ENCODE measurements at places on chromosomes 7 and 10.
A peak's percentile ranks its signal among the peaks of the same experiment; 100 is the strongest.

DNA sequence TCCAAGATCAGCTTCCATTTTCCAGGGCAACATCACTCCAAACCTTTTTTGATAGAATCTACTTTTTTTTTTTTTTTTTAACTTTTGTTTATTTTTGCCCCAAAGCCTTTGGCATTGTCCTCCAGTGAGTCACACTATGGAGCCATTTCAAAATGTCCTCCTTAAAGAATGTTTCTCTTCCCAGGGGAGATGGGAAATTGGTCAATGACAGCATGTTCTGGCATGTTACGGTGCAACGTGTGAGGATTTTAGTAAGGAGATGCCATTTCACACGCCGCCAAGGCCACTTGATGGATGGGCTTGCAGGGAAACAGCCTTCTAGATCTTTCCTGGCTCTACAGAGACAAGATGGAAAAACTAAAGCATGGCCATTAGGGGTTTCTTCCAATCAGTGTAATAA, 30.7 kb upstream of the TRIL start:
- peak; percentile 96 for DNase-seq

- DNase-seq, result no peak
Observed at GRCh38 chr10:74096777-74097176, 53.9 kb downstream of the AP3M1 start.

DNA sequence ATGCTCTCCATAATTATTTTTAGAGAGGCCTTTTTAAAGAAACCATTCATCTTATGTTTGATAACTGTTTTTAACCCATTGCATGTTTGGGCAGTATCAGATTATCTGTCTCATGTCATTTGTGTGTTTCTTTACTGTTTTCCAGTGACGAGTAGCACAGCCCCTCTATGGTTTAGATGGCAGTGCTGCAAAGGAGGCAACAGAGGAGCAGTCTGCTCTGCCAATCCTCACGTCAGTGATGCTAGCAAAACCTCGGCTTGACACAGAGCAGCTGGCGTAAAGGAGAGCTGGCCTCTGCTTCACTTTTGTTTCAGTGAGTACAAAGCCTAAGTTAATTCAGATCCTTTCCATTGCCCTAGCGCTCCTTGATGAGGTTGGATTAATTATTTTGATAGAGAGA, 80.4 kb upstream of the GARIN1A start:
- no peak for DNase-seq

- no peak for DNase-seq
Observed at GRCh38 chr10:69636626-69637605, 6.9 kb downstream of the FAM241B start.

- no peak for DNase-seq
Observed at GRCh38 chr10:126087153-126087680, 190.9 kb downstream of the FANK1 start.

DNA sequence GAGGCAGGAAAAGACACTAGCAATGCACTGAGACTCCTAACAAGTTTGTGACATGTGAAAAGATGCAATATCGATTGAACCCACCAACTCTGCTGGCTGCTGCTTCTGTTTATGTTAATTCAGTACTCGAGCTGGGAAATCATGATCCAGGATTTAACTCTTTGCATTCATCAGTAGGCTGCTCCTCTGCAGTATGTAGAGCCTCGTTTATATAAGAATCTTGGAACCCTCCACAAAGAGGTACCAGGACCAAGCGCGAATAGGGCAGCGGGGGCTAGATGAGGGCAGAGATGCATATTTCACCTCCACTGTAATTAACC, 7.8 kb downstream of the PRKAG2 start:
- no peak for DNase-seq

DNA sequence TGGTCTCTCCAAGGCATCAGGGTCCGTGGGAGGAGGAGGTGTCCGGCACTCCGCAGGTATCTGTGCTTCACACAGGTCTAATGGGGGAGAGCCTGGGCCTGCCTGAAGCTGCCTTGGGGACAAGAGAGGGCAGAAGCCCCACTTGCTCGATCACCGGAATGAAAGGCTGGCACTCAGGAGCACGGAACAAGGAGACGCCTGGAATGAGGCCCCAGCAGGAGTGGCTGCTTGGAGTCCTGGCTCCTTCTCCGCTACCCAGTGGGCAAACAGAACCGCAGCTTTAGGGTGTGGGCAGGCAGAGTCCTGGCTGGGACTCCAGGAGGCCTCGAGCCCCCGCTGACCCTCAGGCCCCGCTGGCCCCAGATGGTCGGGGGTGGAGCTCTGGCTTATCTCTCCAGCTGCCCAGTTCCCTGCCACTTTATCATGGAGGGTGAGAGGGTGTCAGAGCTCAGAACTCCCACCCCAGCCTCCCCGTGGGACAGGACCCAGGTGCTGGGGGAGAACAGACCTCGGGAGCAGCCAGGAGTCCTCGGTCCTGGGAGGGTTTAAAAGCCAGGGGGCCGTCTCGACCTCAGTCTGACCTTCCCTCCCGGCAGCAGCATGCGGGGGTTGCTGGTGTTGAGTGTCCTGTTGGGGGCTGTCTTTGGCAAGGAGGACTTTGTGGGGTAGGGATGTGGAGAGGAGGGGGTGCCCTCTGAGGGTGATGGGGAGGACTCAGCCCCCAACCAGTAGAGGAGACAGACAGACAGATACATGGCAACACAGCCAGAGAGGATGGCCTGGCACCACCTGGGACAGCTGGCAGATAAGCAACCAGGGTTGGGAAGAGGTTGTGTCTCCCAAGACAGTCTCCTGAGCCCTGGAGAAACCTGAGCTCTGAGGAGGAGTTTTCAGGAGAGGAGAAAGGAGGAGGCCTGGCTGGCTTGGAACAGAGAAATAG, at the start of gene CPA1:
Gene CPA1 (plus strand): TSS at position 574 of the 940 bp plus-strand sequence. CDS start 27 bp downstream, at position 601.
- no peak for DNase-seq

GRCh38 chr10:75717126-75717916, 285.9 kb downstream of the LRMDA start:
- no peak for DNase-seq

GRCh38 chr7:132469681-132470080, 106.6 kb downstream of the PLXNA4 start:
- no peak for DNase-seq

DNA sequence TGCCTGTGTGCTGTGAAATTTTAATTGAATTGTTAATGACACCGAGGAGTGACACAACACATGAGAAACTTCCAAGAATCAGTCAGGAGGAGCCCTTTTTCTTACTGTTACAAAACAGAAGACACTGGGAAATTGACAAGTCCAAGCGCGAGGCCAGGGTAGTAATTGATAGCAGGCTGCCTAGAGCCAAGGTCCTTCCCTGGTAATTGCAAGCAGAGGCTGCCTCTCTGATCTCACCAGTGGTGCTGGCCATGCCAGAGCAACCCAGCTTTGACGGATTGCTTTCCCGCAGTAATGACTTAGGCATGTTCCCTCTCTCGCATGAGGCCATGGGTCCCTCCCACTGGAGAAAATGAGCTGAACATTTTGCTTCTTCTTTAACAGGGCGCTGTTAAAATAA, 111.5 kb downstream of the LRMDA start:
- DNase-seq, result peak; percentile 13

DNA sequence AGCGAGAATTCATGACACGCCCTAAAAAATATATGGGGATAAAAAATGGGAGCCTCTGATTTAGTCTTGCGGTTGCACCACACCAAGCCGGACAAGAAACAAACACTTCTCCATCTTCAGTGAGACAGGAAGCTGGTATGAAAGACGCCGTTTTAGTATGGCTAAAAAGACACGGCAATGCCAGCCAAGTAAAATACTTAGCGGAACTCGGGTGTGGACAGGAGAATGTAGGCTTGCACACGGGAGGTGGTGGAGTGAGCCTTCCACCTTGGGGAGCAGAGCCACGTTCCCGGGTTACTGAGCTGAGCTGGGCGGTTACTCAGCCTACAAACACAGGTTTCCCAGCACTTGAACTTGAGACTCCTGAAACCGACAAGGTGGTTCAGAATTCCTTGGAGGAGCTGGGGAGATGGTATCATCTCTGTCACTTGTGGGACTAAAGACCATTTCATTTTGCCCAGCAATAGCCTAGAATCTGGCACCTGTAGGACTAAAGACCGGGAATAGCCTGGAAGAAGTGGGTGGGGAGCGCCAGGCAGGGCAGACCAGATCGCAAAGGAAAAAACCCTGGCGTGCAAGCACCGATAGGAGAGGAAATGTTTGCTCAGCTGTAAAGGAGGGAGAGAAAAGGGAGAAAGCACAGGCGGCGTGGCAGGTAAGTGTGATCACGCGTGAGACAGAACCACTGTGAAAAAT, 34.8 kb upstream of the SEPHS1 start:
- DNase-seq, result no peak
